ENCODE measurements at places on chromosomes 12 and 14.
A peak's percentile ranks its signal among the peaks of the same experiment; 100 is the strongest.

- no peak for DNase-seq
These were observed 385.3 kb downstream of the NPAS3 start for GRCh38 chr14:33323979-33324378.

DNA sequence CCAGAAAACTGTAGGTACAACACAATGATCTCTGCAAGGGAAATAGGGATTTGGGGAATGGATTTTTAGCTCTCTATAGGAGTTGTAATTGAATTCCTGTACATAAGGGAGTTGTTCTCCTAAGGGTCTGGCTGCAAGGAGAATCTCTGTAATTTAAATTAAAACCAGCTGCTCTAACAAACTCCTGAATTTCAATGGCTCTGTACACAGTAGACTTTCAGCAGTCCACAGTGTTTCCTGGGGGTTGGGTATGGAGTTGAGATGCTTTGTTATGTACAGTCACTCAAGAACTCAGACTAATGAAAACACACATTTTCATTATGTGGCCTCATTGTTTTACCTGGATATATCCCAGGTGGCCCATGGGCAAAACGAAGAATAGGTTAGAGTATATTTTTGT is 93.2 kb downstream of the NAV3 start:
- DNase-seq = no peak

DNA sequence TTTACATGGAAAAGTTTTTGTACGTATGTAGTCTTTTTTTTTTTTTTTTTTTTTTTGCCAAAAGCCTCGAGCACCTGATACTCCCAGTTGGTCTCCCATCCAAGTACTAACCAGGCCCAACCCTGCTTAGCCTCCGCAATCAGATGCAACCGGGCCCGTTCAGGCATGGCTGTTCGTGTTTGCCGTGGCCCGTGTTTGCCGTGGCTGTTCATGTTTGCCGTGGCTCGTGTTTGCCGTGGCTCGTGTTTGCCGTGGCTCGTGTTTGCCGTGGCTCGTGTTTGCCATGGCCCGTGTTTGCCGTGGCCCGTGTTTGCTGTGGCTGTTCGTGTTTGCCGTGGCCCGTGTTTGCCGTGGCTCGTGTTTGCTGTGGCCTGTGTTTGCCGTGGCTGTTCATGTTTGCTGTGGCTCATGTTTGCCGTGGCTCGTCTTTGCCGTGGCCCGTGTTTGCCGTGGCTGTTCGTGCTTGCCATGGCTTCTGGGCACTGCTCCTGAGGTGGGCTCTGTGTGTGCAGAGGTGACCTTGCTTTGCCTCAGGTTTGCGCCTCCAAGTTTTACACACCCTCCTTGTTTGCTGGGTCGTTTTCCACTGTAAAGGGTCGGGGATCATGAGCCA is 26.8 kb upstream of the MMP17 start:
- no peak for DNase-seq

DNA sequence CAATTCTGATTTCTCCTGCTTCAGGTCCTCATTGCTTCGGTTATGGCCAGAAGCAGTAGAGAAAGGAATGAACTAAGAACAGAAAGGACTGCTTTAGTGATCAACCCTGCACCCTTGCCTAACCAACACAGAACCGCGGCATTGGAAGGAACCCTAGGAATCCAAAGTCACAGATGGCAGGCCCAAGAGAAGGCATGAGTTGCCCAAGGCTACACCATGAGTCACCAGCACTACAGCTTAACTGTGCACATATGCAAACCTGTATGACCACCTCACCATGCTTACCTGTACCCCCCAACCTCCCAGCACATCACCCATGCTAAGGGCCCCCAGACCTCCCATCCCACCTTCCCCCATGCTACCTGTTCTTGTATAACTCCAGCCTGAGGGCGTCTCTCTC is 25.9 kb upstream of the BLTP3B start:
- no peak for DNase-seq

DNA sequence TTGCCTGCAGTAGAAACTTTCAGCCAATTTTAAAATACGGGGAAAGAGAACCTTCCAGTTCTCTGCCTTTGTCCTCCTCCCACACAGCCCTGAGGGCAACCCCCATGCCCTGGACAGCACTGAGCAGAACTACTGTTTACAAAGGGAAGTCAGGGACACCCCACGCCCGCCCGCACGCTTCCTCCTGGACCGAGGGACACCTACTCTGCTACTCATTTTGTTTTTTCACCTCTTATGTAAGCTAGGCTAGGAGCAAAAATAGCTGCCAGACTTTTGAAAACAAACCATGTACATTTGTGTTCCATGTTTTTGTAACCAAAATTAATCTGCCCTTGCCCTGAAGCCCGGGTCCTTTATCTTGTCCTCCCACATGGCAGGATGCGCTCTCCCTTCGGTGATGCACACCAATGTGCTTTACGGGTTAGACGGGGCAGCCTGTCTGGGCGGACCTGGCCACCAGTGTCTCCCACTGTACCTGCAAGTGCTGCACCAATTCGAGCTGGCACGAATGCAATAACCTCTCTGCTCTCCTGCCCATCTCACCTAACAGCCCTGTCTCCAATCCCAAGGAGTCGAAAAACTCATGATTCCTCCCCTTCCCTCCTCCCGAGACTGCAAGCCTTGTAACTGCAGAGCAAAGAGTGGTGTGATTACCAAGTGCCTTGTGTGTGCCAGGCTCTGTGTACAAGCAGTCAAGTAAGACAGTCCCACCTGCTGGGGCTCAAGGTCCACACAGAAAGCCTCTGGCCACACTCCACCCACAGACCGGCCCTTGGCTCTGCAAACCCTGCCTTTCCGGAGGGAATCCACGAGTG is 85.2 kb downstream of the CCDC88C start:
- peak; percentile 65 for DNase-seq

DNA sequence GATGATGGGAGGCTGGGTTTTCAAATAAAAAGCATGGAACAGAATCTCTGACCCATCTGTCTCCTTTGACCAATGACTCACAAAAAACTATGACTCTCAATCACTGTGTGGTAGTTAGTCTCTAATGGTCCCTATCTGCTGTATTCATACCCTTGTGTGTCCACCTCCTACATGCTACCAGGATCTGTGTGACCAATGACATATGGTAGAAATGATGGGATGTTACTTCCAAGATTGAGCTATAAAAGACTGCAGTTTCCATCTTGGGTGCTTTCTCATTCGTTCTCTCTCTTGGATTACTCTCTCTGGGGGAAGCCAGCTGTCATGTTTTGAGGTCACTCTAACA is 144.7 kb upstream of the BTG1 start:
- no peak for DNase-seq

DNA sequence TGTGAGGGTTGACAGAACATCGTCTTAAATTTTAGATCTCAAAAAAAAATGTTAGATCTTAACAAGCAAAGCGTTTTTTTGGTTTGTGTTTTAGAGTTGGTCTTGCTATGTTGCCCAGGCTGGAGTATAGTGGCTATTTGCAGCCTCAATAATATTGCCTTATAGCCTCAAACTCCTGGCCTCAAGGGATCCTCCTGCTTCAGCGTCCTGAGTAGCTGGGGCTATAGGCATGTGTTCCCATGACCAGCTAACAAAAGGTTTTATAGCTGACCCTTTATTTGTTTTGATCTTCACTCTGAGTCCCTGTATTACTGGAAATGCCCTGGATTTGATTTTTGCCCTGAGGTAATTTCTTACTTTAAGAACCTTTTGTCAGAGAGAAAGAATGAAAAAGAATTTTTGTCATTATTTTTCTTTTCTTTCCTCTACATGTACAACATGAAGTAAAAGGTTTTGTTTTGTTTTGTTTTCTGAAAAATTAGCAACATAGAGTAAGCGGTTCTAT is 5.2 kb downstream of the INHBC start:
- DNase-seq = no peak

DNA sequence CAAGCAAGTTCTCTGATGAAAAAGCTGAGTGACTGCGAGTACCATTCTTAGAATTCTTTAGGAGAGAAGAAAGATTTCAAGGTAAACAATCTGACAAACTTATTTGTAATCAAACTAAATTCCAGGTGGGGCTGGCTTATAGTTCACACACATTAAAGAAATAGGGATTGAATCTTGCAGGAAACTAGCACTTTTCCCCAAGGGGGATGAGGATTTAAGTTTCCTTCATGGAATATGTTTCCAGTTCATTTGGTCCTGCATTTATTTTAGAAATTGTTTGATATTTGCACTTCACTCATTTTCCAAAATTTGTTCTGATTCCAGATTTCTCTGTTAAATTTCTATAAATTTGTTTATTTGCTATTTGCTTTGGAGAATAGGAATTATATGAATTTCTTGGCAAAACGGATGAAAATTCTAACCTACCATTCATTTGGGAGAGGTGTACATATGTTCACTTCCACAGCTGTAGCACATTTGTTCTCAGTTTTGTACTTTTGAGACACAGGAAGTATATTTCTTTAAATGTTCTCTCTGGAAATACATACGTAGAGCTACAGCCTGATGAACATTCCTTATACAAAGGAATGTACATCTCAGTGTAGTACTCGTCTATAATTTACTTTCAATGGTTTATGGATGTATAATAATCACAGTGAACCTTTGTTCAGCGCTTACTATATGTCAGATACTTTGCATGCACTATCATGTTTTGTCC is 145.5 kb downstream of the AKAP6 start:
- DNase-seq = no peak

- peak; percentile 33 for DNase-seq
These were observed 43.9 kb upstream of the FBRSL1 start for GRCh38 chr12:132445884-132446632.

DNA sequence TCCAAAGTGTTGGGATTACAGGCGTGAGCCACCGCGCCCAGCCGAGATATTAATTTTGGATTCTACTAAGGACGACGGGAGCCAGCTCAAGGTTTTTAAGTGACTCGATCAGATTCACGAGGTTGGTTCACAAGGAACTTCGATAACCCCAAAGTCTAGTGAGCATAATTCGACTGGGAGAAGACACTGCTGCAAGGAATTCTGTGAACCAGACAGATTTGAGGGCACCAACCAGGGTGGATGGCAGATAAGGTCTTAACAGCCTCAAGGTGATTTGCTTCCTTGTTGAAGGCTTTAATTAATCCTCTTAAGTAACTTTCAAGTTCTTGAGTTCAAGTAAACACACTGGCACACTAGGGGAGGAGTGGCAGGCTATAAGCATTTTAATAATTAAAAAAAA is 1.1 kb upstream of the KLHDC2 start:
- DNase-seq = peak; percentile 62

DNA sequence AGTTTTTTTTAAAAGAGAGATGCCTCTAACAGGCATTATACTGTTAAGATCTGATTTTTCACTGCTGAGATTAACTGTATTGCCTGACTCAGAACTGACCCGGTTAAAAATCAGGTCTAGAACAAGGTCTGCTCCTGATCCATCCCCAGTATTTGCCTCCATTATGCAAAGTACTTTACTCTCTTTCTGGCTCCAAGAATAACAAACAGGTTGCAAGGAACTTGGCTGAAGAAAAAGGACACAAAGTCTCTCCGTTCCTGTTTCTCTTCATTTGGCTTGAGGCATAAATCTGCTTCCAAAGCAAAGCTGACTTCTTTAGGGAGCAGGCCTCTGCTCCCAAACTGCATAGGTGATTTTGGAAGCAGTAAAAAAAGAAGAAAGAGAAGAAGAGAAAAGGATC is 199.3 kb upstream of the PDZRN4 start:
- DNase-seq = no peak

GRCh38 chr14:71377099-71377498 is 469.8 kb downstream of the PCNX1 start:
- DNase-seq = no peak

GRCh38 chr14:20455355-20456300 is 602 bp downstream of the APEX1 start:
- DNase-seq = peak; percentile 86

DNA sequence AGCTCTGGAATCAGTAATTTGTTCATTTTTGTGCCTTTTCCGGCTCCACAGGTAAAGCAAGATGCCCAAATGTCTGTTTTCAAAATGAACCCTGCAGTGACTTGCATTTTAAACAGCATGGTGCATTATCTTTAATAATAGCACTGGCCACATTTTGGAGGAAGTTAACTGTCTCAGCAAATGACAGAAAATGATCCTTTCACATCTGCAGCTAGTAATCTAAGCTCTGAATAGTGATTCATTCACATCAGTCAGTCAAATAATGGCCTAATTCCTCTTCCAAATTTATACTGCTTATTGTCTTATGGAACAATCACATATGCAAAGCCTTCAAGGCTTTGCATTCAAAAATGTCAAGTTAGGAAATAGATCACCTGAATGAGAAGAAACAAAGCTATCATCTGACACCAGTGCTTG is 75.6 kb downstream of the PPM1H start:
- DNase-seq = no peak

DNA sequence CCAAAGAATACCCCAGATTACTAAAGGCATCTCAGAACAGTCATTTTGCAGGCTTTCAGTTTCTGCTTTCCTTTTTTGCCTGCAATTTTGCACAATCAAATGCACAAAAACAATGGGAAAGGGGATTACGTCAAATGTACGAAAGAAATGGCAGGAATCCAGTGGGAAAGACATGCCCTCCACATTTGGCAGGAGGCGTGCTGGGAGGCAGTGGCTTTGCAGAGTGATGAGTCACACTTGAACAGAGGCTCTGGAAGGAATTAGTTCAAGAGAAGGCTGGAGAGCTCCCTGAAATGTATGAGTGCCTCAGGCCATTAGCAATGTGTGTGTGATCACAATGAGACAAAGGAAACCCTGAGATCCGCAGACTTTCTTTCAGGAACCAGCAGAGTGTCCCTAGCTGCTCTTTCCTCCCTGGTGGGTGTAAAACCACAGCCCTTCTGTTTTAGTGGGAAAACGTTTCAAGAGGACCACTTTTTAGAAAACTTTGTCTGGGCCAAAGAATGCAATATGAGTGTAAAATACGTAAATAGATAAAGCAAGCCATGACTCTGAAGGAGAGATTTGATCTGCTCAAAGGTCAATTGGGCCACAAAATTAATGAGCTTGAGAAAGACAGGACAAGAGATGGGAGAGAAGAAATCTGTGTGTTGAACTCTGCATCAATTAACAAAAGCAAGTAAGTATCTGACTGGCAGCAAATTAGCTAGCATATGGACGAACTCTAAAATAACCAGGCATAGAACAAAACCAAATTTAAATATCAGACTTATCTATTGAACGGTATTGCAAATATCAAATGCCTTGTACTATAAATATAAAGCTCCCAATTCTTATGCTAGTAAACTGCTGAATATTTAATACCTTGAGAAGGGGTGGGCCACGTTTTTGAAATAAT is 155.4 kb upstream of the PDE3A start:
- peak; percentile 69 for DNase-seq

DNA sequence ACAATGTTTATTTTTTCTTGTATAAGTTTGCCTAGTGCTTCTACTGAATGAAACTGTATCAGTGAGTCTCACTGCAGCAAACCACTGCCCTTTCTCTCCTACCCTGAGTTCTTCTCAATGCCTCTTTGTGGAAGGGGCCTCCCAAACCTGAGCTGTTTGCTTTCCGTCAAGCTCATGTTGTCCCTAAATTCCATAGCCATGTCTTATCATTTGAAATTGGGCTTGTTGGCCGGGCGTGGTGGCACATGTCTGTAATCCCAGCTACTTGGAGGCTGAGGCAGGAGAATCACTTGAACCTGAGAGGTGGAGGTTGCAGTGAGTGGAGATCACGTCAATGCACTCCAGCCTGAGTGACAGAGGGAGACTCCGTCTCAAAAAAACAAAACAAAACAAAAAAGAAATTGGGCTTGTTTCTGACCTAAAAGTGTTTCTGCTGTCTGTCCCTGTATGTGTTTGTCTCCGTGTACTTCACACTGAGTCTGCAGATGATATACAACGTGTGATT is 1.8 kb upstream of the CSRP2 start:
- DNase-seq = no peak
